ENCODE measurements at places on chromosomes 3 and 15. TPM values are rescaled to one million over a fixed set of nuclear protein-coding genes. Genes with fewer than 3 reads are reported as not detected.

DNA sequence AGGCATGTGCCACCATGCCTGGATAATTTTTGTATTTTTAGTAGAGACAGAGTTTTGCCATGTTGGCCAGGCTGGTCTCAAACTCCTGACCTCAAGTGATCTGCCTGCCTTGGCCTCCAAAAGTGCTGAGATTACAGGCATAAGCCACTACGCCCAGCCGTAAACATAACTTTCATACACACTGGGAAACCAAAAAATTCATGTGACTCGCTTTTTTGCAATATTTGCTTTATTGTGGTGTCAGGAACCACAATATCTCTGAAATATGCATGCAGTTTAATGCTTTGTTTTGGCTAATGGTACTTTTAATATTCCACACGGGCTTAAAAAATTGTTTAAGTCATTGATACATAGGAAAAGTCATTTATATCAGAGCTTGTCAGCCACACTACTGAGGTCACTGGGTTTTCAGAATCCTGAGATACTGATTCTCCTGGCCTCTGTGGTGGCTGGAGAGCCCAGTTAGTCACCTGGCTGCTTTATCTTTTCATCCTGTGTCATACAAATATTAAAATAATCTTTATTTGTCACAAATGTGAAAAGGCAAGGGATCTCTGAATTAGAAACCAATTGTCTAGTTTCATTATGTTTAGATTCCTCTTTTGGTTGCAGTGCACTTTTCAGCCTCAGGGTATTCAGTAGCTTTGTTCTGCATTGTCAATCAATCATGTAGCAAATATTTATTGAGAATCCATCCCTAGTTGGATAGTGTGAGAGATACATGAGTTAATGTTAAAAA is 10.0 kb downstream of the TMEM62 start:
- no peak for ATAC-seq

DNA sequence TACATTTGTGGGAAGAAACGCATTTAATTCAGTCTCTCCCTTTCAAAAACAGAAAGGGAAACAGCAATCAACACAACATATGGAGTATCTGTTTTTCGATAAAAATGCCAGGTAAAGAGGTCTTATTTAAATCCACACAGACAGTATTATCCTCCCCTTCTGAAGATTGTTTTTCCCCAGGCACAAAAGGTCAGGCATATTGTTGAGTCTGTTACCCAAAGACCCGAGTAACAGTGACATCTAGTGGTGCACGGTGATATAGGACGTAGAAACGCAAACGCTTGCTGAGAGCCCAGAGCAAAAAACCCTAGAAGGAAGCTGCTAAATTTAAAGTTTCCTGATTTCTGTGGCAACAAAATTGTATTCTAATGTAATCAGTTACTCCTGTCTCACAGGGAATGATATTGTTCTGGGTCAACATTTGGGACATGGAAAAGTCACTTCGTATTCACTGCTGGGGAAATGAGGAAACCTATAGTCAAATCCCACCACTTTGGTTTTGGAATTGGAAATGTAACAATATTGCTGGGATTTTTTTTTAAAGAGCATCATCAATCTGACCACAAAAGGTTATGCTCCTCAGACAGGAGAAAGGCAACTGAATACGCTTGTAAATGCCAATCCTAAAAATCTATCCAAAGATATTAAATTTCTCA is 312.7 kb upstream of the CCDC54 start:
- ATAC-seq, result peak; percentile 78

GRCh38 chr3:178457511-178457910 is 78.7 kb upstream of the KCNMB2 start:
- no peak for ATAC-seq

GRCh38 chr15:73305331-73306211 is 63.2 kb downstream of the HCN4 start:
- peak; percentile 99 for ATAC-seq

- peak; percentile 72 for ATAC-seq
Observed at GRCh38 chr3:168839653-168840052, 743.9 kb upstream of the GOLIM4 start.

The WDR93 gene
- 0.29 TPM for total RNA-seq

The SPATA12 gene
- 0.14 TPM for total RNA-seq

DNA sequence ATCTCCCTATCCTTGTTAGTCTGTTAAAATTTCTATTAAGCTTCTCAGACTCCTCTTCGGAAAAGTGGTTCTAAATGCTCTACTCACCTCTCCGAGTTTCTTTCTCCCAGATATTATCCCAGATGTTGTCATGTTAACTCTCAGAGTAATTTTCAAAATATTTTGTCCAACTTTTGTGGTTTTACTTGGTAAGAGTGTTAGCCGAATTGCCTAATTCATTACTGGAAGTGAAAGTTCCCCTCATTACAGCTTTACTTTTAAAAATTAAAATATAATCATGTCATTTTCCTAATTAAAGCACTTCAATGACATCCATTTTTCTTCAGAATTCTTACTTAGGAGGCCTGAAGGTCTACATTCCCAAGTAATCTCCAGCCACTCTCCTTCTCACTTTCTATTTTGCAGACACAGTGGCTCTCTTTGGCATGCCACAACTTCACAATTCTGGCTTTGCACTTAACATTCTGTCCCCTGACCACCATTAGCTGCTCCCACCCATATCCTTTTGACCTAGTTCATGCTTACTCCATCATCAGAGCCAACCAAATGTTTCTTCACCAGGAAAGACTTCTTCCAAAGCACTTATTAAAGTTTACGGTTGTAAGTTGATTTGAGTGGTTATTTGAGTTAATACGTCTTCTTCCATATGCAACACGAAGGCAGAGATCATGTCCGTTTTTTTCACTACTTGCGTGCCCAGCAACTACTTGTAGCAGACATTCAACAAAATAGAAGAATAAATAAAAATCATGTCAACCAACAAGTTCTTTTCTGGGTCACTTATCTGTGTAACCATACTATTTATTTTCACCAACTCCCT is 10.2 kb upstream of the TIPARP start:
- ATAC-seq, result no peak

DNA sequence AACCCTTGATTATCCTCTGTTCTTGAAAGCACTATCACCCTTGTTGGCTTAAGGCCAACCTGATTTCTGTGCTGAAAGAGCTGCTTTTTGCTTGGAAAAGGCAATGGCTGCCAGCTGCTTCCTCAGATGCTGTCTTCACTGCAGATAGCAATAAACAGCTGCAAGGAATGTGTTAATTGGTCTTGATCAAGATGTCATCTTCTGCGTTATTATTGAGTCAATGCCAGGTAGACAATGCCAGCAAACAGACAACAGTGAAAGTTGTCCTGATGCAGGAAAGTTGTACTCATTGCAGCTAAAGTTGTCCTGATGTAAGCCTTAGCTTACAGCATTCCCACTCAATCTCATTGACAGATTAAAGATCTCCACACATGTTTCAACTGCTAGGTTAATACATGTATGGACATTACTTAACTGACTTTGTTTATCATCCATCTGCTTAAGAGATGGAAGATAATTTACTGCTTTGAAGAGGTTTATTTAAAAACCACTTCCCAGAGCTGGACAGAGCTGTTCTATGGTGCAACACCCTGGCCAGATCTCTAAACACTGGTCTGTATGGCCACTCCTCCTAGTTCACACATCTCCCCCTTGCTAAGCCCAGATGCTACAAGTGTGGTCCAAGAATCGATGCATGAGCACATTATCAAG is 251.0 kb upstream of the MCTP2 start:
- ATAC-seq, result peak; percentile 74

- no peak for ATAC-seq
Observed at GRCh38 chr3:61777483-61777882, 216.1 kb downstream of the PTPRG start.

DNA sequence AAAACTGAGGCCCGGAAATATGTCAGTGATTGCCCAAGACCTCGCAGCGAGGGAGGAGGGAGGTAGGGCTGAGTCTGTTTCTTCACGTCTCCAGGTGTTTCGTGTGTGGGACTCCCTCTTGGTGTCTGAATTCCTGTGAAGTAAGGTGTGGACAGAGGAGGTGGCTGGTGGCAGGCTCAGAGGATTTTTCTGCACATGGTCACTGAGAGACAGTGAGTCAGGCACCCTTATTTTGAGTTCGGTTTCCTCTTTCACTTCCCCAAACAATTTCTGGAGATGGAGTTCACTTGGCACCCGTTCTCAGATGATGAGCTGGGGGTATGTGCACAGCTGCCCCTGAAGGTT is 46.3 kb upstream of the VPS8 start:
- no peak for ATAC-seq

DNA sequence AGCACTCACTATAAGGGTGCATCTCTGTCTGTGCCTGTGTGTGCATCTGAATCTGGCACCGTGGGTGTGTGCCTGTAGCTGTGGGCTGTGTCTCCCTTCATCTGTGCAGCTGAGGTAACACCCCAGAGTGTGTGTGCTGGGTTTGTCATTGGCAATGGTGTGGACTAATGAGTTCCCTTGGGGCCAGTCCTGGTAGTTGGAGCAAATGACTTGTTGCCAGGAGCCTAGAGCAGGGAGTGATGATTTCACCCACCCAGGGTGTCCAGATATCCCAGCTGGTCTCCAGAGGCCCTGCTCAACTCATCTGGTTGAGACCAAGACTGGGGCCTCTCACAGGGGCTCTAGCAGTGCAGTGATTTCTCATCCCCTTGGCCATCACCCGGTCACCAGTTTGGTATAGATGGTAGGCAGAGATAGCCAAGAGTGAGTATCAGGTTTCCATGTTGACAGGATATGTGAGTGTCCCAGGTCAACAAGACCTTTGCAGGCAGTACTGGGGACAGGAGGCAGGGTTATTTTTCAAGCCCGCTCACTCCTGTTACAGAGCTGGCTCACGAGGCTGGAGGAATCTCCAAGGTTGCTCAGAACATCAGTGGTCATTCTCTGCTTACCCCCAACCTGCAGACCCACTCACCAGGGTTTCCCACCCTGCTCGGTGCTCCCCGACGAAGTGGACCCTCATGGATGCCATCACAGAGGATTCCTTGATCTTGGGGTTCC is 4.1 kb upstream of the HDAC11 start:
- ATAC-seq, result no peak

DNA sequence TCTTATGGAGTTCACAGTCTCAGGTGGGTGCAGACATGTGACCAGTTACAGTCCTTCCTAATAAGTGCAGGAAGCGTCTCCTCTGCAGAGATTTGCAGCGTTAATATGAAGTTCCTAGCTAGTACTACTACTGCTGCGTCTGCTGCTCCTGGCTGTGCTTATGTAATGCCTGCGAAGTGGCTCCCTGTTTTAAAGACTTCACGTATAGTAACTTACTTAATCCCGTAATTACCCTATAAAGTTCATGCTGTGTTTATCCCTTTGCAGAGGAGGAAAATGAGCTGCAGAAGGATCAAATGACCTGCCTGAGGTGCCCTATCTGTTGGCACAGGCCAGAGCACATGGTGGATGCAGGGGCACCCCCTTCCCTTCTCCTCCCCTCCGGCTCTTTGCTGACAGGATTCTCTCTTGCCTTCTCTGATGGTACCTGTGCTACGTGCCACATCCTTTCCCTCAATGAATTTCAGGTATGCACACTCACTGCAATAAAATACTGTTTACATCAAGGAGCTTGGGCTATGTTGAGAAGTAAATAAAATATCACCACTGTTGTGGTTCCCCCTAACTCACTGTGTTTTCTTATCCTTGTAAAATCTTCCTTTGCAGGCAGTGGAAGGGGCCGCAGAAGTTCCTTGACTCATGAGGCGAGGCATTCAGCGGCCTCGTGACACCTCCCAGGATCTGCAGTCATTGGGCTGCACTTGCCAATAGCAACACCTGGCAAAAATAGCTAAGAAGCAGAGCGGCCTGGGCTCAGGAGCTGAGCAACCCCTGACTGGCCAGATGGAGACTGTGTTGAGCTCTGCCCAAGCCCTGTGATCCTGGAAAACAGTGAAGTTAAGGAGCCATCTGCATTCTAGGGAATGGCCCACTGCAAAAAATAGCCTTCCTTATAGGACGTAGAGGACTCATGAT is 188.9 kb upstream of the ATP10A start:
- ATAC-seq, result no peak

All from motor neuron (in vitro differentiated cells).